ENCODE measurements at places on chromosomes 4 and X.

DNA sequence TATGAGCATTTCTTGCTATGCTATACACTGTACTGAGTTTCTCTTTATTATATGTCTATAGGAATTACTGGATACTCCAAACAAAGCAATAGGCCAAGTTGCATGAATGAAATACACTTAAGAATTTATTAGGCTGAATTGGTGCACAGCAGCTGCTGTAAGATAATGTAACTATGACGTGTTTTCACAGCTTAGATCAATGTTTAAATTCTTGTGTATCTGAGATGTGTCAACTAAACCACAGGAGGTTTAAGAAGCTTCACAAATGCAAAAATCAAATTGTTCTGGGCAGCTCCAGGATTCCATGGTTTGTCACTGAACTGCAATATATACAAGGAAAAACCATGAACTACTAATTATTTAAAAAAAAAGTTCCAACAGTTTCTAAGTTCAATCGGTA lies 156.7 kb downstream of the MAPK10 start:
- no peak for DNase-seq

GRCh38 chrX:10582215-10582733 lies 38.1 kb downstream of the MID1 start:
- DNase-seq, result no peak

DNA sequence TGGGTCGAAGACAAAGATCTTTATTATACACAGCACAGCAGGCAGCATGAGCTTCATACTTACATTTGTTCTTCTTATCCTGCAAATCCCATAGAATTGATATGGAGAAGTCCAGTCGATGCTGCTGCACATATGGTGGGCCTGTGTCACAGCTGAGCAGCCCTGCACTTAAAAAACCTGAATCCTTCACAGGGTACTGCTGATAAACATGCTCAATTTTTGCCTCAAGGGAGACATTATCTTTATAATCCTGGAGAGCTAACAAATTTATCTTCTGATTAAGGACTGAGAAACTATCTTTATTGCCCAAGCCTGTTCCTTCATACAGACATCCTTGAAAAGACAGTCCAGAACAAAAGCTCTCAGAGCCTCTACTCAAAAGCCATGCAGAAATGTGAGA lies 434.4 kb upstream of the FAM47C start:
- no peak for DNase-seq

GRCh38 chrX:810186-810585 lies 179.6 kb downstream of the SHOX start:
- no peak for DNase-seq

DNA sequence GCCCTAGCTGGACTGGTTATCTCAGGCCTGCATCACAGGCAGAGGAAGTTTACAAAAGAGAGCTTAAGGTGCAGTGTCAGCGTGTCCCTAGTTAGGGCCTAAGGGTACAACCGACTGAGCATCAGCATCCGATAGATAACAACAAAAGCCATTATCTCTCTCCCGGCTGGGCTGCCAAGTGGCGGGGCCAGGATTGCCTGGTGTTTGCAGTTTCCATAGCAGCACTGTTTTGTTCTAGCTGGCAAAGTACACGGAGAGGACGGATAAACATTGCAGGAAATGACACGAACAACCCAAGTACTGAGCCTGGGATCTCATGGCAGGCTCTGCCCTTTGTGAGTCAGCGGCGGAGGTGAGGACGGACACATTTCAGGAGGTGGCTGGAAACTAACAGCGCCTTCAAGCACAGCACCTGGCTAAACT lies 104.7 kb upstream of the NOCT start:
- no peak for DNase-seq

DNA sequence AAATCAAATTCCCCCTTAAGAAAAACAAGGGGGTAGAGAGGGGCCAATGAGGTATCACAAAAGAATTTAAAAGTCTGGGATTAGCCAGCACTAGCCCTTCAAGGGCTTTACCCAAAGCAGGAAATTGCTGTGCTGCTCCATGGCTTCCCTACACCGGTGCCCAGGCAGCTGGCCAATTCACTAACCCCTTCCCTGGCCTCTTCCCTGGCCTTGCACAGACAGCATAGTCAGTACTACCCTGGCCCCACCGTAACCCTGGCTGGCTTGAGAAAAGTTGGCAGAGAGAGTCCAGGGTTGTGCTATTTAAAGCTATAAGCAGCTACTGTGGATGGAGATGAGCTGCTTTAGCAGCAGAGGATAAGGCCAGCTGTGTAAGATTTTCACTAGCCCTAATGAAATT lies 43.1 kb downstream of the ADAMTS3 start:
- no peak for DNase-seq

DNA sequence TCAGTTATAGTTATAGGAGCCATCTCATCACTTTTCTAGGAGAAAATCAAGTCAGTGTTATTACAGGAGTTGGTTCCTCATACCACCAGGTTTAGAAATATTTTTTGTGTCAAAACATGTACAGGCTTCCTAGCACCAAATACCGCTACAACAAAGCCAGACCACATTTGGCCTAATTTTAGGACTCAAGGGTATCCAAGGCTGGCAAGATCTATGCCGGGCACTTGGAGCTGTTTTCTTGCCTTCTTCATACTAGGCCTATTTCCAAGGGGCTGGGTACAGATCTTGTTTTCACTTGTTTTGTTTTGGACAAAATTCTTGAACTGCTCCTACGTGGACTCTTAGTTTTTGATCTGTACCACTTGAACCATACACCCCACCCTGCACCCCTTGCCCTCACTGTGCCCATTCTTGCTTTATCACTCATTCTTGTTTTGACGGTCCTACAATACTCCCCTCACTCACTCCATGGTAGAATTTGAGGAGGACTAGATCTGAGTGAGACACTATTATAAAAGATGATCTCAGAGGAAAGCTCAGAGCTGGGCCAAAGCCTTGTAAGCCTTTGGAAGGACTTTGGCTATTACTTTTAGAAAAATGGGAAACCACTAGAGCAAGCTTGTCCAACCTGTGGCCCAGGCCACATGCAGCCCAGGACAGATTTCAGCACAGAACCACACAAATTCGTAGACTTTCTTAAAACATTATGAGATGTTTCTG lies 17.7 kb upstream of the TMEM144 start:
- DNase-seq, result no peak

DNA sequence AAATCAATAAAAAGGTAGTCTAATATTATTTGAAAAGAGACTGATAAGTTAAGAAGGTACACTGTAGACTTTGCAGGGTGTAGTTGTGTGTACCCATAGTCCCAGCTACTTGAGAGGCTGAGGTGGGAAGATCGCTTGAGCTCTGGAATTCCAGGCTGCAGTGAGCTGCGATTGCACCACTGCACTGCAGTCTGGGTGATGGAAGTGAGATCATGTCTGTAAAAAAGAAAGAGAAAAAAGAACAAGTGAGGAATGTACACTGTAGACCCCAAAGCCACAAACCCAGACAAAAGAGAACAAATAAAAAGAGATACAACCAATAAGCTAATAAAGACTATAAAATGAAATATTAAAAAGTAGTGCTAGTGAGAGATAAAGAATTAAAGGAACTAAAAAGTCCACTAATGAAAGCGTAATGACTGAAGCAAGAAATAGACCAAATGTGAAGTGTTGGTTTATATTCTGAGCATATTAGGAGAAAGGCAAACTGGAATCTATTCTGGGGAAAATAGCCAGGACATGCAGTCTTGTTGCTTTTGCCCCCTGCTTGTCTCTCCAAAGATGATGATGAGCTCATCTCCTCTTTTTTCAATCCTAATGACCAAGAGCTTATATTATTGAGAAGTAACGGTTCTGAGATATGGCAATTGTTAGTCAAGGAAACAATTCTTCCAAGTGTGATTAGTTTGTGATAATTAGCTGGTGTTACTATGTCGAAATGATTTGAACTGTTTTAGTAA lies 19.1 kb downstream of the GSX2 start:
- no peak for DNase-seq

GRCh38 chr4:154036856-154037255 lies 248.0 kb upstream of the SFRP2 start:
- no peak for DNase-seq

DNA sequence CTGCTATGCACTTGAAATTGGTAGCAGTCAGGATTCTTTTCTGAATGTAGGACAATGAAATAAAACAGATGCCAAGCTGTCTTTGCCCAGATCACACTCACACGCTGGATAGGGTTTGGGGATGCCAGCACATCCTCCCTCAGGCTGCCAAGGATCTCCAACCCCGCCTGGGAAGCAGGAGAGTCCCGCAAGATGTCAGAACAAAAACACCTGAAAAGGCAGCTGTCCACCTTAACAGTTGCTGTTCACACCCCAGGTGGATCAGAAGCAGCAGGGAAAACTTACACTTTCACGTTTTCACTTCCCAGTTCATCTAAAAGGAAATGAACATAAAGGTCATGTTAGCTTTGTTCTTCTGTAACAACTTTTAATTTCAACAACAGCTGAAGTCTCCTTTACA lies 35.7 kb downstream of the TMEM154 start:
- no peak for DNase-seq

GRCh38 chr4:150389896-150390530 lies 191.9 kb upstream of the MAB21L2 start:
- DNase-seq, result no peak

- no peak for DNase-seq
Measured at GRCh38 chr4:143025081-143025704, 159.5 kb upstream of the USP38 start.

DNA sequence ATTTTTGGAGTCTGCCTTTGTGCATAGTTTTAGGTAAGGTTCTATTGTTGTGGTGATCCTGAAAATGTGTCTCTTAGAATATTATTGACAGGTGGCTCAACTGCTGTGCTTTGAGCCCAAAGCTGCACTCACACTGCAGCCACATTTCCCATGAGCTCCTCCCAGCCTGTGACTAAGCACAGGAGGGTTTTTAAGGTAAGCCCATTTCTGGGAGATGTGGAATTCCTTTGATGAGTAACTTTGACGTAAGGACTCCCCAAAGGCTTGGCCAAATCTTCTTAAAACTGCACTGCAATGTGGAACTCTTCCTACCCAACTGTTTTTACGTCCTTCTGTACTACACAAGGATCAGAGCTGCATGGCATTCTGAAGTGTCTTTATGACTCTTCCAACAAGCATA lies 20.0 kb upstream of the TMPRSS11A start:
- no peak for DNase-seq

GRCh38 chrX:124215786-124216185 lies 116.7 kb upstream of the TEX13D start:
- no peak for DNase-seq

DNA sequence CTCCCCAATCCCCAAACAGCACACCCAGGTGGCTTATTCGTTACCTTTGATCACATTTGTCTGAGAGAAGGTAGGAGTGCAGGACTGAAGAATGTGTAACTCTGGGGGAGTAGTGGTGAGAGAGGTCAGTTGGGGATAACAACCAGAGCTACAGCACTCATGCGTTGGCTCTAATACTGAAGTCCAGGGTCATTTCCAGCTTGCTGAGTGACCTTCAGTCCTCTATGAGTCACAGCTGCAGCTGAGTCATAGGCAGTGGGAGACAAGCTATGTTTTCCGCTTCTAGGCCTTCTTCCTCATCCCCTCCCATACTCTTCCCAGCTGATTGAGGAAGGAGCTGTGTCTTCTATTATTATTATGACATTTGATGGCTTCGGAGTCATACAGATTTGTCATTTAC lies 31.6 kb upstream of the CT47C1 start:
- DNase-seq, result no peak

DNA sequence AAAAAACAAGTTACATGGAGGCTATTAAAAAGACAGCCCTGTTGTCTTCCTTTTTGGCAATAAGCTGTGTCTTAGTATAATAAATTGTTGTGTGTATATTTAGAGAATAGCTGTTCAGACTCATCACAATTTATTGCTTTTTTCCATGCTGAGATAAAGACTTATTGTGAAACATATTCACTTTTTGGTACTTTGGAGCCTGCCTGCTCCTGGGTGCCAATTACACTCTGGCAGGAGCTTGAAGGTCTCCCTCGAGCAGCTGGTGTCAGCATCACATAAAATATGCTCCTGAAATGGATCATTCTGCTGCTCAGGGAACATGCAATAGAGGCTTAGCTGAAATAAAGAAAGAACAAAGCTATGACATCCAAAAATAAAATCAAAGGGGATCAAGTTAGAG lies 211.6 kb upstream of the DKK2 start:
- DNase-seq, result no peak

GRCh38 chr4:62806816-62807215 lies 1602.4 kb downstream of the TECRL start:
- no peak for DNase-seq

DNA sequence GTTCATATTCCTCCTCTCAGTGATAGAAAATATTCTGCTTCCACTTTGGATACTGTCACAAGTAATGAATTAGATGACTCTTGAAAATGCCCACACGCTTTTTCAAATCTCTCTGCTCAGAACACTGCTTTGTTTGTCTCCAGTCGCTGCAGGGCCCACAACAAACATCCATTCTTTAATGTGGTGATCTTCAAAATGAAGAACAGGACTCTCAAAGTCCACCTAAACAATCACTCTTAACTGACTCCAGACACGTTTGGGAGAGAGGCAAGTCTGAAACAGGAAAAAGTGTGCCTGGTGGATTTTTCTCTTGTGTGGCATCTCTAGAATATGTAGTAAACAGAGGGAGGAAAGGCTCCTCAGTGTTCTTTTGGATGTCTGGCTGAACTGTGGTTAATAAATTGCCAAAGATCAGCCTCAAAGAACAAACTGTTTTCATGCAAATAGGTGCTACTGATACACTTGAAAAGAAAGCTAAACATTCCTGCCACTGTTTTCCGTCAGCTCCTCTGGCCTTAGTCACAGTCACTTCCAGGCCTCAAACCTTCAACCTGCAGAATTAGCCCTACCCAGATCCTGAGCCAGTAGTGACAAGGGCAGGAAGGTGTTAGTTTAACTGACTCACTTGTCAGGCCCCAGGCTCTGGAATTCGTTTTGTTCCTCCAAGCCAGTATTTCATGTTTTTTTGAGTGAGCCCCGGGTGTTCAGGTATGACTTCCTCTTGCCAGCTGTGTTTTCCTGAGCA lies 259.6 kb upstream of the GPC4 start:
- no peak for DNase-seq

DNA sequence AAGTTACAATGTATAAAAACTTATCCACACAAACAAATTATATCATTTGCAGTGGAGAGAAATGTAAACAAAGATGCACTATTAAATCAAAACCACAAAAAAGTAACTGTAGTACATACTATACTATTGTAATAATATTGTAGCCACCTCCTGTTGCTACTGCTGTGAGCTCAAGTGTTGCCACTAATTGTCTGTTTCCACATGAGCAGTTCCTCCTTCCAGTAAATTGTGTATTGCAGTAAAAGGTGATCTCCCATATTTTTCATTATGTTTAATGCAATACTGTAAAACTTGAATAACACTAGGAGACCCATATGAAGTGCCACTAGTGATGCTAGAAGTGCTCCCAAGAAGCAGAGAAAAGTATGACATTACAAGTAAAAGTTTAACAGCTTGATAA lies 11.7 kb downstream of the LIN54 start:
- no peak for DNase-seq

DNA sequence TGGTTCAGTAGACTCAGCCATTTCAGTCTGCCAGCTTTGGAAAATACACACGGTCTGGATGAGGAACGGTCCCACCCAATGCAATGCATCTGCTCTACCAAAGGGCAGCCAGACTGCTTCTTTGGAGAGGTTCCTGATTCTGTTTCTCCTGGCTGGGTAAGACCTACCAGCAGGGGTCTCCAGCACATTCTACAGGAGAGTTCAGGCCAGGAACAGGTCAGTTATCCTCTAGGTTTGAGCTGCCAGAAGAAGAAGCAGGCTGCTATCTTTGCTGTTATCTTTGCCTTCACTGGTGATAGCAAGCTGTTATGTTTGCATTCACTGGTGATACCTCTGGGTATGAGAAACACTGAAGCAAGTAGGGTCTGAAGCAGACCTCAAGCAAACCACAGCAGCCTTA lies 45.5 kb upstream of the PBDC1 start:
- DNase-seq, result no peak
